ENCODE measurements at places on chromosomes 7 and 10. TPM values are rescaled to one million over a fixed set of nuclear protein-coding genes. Genes with fewer than 3 reads are reported as not detected.

GRCh38 chr10:2202401-2202800, 465.1 kb upstream of the ADARB2 start:
- no peak for DNase-seq

- DNase-seq = no peak
Measured at GRCh38 chr10:35004651-35005050, 85.5 kb downstream of the CUL2 start.

H2BK1 gene
- not detected for total RNA-seq

- no peak for DNase-seq
Measured at GRCh38 chr10:104099269-104099668, 13.6 kb upstream of the COL17A1 start.

LRGUK gene
- 0.41 TPM for total RNA-seq

PDE6C gene
- not detected for total RNA-seq

DNA sequence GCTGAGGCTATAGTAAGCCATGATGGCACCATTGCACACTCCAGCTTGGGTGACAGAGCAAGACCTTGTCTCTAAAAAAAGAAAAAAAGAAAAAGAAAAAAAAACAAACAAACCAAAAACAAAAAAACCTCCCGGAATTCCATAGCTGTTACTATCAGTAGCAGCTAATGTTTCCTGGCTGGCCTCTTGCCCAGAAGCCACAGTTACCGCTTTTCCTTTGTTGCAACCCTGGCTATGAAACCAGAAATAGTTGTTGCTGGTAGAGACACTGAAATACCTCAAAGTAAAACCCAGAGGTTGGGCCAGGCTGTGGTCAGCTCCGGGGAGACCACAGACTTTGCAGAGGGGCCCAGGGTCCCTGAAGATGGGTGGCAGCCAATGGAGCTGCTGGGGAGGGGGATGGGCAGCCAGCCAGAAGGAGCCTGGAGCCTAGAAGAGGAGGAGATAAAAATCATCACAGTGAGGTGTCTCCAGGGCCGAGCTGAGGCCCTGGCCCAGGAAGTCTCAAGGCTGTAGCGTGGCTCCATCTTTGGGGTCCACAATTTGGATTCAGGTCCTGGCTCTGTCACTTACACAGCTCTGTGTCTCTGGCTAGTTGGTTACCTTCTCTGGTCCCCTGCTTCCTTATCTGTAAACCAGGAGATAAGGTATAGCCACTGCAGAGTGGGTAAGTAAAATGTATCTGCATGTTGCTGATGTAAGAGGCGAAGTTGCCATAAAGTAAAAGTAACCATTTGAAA, 3.4 kb upstream of the CHST12 start:
- DNase-seq = no peak

DNA sequence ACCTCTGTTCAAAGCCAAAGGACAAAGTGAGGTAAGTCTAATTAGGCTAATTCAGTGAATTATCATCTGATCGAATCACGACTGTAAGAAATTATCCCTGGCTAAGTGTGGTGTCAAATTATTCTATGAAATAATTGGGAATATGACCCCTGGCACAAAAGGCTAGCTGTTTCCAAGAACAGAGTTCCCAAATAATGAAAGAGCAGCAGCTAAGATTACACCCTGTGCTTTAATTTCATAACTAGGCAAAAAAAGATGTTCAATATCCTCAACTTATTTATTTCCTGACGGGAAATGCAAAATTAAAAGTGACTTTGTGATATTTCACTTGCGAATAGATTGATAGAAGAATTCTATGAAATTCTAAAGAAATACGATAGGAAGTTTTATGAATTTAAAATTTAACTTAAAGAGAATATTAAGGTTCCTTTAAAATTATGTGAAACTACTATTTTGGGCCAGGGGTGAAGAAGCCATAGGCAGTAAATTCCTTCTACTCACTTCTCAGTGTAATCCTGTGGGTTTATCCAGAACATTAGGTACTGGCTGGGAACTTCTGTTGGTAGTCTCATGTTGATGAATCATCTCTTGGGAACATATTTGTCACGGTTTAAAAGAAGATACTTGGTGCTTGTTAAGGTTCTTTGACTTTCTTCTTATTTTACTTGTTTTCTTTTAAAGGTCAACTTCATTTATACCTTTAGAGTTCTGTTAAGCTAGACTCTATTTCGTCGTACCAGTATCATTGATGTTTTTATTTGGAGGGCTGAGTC, 148.5 kb downstream of the POLR1F start:
- DNase-seq = no peak
